ENCODE measurements at places on chromosomes 4 and X. TPM values are rescaled to one million over a fixed set of nuclear protein-coding genes. Genes with fewer than 3 reads are reported as not detected.
A peak's percentile ranks its signal among the peaks of the same experiment; 100 is the strongest.

Gene SMIM10L2A
- 5.0 TPM for total RNA-seq

Gene ATP8A1
- total RNA-seq = 54.4 TPM

Gene RXFP1
- total RNA-seq = not detected

Gene TSPYL2
- total RNA-seq = 166 TPM

Gene ART3
- not detected for total RNA-seq

Gene RHOXF2B
- total RNA-seq = not detected

Gene KIT
- 0.22 TPM for total RNA-seq

Gene CNGA1
- total RNA-seq = not detected

Gene MAGEA12
- not detected for total RNA-seq

Gene AREG
- total RNA-seq = 13.0 TPM

Gene CXCL1
- 0.56 TPM for total RNA-seq

Gene ZBTB49
- total RNA-seq = 14.6 TPM

Gene MGARP
- 0.30 TPM for total RNA-seq

Gene RTL5
- total RNA-seq = 0.17 TPM

Gene MAGED4
- 0.24 TPM for total RNA-seq

Gene XAGE1A
- total RNA-seq = not detected

Gene ITIH6
- not detected for total RNA-seq

Gene CPEB2
- total RNA-seq = 21.7 TPM

- DNase-seq = no peak
These were observed 173.0 kb upstream of the EMCN start for GRCh38 chr4:100690812-100691211.

DNA sequence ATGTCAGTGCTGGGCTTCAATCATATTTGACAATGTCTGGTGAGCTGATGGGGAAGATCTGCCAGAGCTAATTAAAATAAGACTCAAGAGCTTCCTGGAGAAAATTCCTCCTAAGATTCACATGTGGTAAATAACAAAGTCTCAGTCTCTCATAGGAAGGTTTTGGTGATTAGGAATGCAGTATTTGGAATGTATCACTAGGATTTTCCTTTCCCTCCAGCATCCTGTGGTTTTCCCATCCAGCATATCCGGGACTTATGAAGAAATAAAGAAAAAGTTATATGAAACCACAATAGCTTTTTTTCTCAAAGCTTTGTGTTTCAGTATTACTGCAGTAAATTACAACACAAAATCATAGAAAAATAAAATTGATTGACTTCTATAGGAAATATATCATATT, 1597.1 kb downstream of the ADGRL3 start:
- no peak for DNase-seq

DNA sequence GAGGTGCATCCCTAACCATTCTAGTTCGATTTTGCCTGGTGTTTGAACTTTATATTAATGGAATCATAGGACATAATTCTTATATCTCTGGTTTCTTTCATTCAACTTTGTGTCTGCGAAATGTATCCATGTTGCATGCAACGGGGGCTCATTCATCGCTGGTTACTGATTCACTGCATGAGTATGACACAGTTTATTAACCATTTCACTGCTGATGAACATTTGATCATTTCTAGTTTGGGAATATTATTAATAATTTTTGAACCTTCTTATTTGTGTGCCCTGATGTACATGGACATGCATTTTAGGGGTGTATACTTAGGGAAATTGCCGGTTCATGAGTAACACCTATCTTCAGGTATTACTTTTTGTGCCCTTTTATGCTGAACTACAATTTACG, 5.1 kb upstream of the TMEM271 start:
- no peak for DNase-seq

GRCh38 chr4:29046186-29046585, 1674.0 kb upstream of the PCDH7 start:
- DNase-seq = no peak

- no peak for DNase-seq
These were observed 223.5 kb upstream of the FAM241A start for GRCh38 chr4:111921714-111922113.

DNA sequence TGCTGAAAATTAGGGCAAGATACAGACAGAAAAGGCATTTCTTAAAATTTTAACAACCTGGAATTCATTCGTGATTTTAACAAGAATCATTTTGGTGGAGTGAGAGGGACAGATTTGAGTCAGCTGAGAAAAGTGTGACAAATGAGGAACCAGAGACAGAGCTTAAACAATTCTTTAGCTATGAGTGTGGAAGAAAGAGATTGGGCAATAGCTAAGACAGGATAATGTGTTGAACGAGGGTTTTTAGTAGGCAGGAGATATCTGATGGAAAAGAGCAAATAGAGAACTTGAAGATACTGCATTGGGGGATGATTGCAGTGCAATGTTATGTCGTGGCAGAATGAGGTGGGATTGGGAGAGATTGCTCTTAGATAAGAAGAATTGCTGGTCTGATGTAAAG, 164.2 kb upstream of the SPRY1 start:
- DNase-seq = no peak

- no peak for DNase-seq
These were observed 4.7 kb upstream of the LRAT start for GRCh38 chr4:154739111-154739510.

- no peak for DNase-seq
These were observed 21.0 kb upstream of the TMSB15B start for GRCh38 chrX:103941201-103941975.

GRCh38 chrX:135977611-135978010, 3.8 kb upstream of the MMGT1 start:
- DNase-seq = no peak

GRCh38 chr4:138181287-138181686, 60.9 kb downstream of the SLC7A11 start:
- DNase-seq = no peak

GRCh38 chrX:40579900-40580536, 752 bp upstream of the ATP6AP2 start:
- DNase-seq = no peak

DNA sequence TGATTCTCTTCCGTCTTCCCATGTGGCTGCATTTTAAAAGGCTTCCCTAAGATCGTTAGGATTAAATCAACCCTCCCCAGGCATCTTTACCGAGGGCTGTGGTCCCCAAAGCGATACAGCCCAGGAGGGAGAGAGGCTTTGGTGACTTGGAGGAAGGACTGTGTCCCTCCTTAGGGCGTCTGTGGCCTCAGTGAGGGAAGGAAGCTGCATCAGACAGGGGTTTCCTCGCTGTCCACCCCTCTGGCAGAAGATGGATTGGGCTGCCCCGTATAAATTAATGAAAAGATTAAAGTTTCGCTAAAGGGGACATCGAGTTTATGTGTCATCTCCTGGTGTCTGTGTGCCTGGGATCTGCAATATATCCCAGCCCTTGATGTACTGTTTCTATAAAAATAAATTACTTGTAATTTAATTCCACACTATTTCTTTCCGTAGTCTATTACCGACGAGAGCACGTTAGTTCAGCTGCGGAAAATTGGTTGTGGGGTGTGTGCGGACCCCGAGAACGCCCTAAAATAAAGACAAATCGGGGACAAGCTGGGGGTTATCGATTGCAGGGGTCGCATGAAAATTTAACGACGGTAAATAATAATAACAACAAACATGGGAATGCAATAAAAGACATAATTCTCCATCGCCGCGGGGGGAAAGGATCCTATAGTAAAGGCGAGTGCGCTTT, 6.5 kb downstream of the SHOX start:
- no peak for DNase-seq

DNA sequence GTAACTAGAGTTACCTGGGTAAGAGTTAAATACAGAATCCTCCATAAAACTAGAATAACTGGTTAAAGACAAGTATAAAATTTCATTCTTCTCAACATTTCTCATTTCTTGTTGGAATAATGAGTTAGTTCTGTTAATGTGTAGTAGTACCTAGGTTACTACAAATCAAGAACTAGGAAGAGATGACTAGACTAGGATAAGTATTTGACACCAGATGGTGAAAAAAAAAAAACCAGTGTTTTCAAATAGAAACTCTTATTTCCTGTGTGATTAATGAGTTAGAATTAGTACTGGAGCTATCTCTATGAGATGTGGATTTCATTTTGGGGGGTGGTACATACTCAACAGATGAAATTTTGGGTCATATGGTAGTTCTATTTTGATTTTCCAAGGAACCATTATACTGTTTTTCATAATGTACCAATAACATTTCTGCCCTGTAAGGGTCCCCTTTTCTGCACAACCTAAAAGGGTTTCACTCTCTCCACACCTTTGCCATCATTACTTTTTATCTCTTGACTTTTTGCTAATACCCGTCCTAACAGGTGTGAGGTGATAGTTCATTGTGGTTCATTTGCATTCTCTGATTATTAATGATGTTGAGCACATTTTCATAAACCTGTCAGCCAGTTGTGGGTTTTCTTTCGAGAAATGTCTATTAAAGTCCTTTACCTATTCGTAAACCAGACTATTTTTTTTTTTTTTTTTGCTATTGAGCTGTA, 1.7 kb upstream of the VCX start:
- DNase-seq = no peak

DNA sequence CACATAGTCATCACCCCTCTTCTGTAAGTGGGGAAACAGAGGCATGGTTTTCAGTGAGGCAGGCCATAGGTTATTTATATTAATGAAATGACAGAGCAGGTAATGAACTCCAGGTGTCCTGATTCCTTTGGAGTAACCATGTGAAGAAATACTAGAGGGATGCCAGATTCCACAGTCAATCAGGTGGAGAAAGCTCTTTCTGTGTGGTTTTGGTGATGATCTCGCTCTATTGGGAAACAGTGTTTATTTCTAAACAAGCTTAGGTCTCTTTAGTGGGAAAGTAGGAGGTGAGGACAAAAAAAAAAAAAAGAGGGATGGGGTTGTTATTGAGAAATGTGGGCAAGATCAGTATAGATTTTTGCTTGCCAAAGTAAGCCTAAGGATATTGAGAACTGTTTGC, 12.2 kb downstream of the DOCK11 start:
- DNase-seq = no peak

DNA sequence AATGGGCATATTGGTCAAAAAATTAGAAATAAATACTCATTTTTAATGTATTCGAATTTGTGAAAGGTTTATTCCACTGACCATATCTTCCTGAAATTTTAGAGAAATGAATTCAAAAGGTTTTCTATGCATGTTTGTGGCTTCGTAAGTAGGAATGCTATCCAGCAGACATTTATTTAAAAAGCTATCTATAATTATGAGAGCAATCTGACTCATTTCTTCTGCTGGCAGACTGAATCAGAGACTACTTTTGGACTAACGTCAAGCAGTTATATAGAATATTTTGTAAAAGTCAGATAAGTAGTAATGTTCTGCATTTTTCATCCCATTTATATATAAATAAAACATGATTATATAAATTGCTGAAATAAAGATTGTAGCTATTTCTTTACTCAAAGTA, 125.0 kb downstream of the SPCS3 start:
- no peak for DNase-seq

DNA sequence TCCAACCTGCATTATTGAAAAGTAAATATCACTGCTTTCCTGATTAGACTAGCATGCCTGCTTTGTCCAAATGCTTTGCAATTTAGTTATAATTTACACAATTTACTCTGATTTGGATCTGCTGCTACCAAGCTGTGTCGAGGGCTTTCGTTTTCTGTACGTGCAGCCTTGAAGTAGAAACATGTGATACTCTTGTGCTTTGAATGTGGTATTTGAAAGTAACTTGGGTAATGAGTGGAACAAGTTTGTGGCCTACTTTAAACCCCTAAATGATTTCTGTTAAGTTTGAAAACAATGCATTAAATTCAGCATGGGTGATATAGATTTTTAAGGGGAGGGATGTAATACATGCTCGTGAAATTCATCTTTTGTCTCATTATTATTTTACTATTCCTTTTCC, 240.7 kb downstream of the IQCM start:
- DNase-seq = no peak

DNA sequence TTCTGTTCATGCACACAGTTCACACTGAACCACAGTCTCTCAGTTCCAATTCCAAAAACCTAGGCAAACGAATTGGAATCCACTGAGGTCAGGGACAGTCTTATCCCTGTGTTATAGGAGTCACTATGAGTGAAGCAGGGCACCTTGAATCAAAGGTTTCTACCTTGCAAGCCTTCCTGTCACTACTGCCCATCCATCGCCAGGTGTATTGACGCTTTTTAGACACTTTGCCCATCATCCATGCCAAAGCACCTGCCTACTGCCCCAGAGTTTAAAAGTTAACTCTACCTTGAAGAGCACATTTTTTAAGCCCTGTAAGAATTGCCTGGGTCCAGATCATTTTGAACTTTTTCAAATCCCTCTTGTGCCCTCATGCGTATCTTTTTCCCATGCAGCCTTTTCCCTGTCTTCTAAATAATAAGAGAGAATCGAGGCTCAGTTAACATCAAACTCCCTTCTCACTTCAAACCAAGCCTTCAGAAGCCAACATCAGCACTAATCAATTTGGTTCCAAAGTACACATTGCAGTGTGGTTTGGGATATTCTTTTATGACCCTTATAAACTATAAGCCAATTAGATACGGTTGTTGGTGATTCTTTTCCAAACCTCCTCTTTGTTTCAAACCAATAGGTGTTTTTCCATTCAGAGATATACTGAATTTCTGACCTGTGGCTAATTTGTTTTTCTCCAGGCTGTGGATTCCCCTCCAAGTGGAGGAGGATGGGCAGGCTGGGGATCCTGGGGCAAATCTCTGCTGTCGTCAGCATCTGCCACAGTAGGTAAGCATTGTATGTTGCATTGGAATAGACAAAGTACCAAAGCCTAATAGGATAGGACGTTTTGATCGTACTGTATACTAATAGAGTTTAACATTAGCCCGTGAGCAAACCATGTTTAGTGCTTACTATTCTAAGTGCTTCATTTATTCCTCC, 23.7 kb downstream of the FAM114A1 start:
- no peak for DNase-seq

DNA sequence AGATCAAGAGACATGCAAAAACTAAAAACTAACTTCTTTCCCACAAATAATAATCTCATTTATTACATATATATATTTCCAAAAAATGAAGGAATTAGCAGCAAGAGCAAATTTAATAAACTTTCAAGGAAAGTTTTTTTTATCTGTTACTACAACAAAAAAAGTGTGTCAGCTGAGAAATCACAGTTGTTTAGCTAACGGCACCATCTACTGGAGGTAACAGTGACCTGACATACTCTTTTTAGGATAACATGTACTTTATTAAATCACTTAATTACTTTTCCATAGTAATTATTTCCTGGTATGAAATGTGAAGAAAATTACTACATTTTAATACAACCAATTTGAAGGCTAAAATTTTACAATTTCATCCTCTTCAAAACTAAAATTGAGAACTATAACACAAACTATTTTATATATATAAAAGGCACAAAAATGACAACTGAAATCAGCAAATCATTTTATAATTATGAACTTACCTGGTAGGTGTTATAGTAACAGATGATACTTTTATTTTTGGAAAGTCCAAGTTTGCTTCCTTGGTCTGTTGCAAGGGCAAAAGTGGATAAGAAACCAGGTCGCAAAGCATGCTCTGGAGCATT, 9.1 kb downstream of the LAMTOR3 start:
- DNase-seq = peak; percentile 34

- DNase-seq = no peak
These were observed 35.2 kb downstream of the AFF2 start for GRCh38 chrX:148535639-148536038.

- DNase-seq = no peak
These were observed 62.4 kb upstream of the CRMP1 start for GRCh38 chr4:5955201-5955821.

All from naive thymus-derived CD4-positive, alpha-beta T cell (primary cell).